ENCODE measurements at places on chromosomes 2 and 18. TPM values are rescaled to one million over a fixed set of nuclear protein-coding genes. Genes with fewer than 3 reads are reported as not detected.

SRD5A2 gene
- not detected for total RNA-seq

SAG gene
- total RNA-seq = not detected

SLC40A1 gene
- 5.7 TPM for total RNA-seq

GPR45 gene
- total RNA-seq = not detected

RBM43 gene
- total RNA-seq = 6.5 TPM

FAM237A gene
- not detected for total RNA-seq

IL1RL1 gene
- 44.0 TPM for total RNA-seq

NCKAP5 gene
- total RNA-seq = 3.0 TPM

MEIS1 gene
- 26.5 TPM for total RNA-seq

HJURP gene
- 42.4 TPM for total RNA-seq

NPPC gene
- not detected for total RNA-seq

GALR1 gene
- total RNA-seq = not detected

ZAP70 gene
- not detected for total RNA-seq

LCT gene
- 0.07 TPM for total RNA-seq

KCTD1 gene
- 13.3 TPM for total RNA-seq

PTH2R gene
- not detected for total RNA-seq

TMEM247 gene
- total RNA-seq = not detected

HOXD10 gene
- total RNA-seq = not detected

CYBRD1 gene
- total RNA-seq = 22.8 TPM

TDRD15 gene
- not detected for total RNA-seq

TMEM169 gene
- total RNA-seq = not detected

Measured in endothelial cell of umbilical vein (primary cell).